AG20443 (cell line): ENCODE measurements at places on chromosomes 13 and 19.

- no peak for DNase-seq
Observed at GRCh38 chr13:26048741-26049140, 3.1 kb downstream of the SHISA2 start.

GRCh38 chr19:5655412-5655811 is 24.9 kb downstream of the MICOS13 start:
- no peak for DNase-seq

DNA sequence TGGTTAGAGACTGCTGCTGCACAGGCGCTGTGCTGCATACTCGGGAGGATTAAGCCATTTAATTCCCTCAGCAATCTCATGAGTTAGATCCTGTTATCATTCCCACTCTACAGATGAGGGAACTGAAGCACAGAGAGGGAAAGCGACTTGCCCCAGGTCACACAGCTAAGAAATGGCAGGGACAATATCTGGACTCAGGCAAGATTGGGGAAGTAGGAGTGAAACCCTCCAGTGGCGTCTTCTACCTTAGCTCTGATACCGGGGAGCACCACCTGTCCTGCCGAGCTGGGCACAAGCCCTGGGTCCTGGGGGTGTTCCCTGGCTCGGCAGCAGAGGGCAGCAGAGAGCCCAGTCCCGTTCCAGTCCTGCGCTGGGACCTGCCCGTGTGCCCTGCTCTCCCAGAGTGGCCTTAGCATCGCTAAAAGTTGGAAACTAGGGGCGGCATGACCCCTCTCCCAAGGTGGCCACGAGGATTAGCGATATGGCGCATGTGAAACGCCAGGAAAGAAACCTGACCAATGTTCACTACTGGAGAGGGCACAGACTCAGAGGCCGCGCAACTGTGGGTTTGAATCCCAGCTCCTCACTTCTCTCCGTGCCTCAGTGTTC is 20.5 kb downstream of the CYTH2 start:
- peak; percentile 81 for DNase-seq

DNA sequence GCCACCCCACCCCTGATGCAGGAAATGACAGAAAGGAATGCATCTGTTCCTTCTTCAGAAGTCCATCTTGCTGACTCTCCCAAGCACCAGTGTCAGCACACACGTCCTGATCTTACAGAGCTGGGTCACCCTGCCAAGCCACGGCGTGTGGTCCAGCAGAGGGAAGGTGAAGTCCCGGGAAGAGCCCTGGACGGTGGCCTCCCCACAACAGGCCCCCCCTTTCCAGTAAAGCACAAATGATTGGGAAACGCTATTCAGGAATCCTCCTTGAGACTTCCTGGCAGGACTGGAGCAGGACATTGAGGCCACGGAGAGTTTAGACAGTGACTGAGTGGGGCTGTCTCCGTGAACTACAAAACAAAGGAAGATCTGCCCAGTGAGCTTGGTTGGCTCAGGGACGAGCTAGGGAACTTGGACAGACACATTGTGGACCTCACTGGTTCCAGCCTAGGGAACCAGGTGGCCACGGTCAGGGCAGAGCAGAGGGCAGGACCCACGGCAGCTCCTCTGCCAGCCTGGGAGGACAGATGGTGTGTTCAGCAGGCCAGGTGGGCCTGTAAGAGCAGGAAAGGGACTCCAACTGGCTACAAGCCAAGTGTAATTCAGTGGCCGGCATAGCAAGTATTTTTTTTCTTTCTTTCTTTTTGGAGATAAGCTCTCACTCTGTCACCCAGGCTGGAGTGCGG is 41.7 kb downstream of the ELL start:
- DNase-seq, result peak; percentile 85

DNA sequence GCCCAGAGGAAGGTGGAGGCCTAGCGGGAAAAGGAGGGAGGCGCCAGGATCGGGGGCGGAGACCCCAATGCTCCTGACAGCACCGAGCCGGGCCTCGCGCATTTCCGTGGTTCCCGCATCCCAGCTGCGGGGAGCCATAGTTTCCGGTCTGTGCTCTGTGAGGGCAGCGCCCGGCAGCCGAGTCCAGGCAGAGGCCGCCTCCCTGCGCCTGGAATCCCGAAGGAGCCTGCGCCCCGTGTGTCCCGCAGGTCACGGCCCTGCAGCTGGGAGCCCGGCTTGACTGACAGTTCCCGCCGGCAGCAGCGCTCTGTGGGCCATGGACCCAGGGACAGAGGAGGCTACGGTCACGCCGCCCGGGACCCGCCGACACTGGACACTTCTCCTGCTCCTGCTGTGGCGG is 74.6 kb upstream of the C13orf46 start:
- no peak for DNase-seq

- DNase-seq, result peak; percentile 99
Observed at GRCh38 chr19:49593233-49594113, 2.5 kb downstream of the PRR12 start.

DNA sequence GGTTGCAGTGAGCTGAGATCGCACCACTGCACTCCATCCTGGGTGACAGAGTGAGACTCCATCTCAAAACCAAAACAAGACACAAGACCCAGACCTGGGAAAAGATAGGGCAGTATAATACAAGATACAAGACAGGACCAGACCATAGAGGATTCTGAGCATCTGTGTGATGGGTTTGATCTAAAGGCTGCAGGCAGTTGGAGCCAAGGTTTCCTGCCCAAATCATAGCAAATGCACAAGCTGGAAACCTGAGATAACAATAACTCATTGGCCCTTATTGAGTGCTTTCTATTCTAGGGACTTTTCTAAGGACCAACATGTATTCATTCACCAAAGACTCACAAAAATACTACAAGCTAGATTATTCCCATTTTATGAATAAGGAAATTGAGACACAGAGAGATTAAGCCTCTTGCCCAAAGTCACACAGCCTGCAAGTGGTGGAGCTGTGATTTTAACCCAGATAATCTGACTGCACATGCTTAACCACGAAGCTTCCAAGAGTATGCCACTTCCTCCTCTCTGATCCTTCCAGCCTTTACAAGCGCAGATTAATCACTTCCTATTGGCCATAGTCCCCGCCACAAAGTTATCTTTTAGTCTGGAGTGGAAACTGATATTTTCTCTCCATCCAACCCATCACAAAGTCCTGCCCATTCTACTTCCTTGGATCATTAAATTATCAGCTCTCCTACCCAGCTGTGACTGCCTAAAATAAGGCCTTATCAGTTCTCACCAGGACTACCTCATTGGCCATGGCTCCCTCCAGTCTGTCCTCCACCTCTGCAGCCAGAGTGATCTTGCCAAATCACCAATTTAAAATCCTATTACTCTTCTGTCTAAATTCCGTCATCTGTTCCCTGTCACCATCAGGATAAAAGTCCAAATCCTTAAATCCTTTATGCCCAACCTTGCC is 147.2 kb downstream of the FLT1 start:
- no peak for DNase-seq

- DNase-seq, result no peak
Observed at GRCh38 chr13:23718996-23719395, 148.8 kb downstream of the TNFRSF19 start.

GRCh38 chr13:99331881-99332293 is 24.7 kb upstream of the GPR183 start:
- no peak for DNase-seq

DNA sequence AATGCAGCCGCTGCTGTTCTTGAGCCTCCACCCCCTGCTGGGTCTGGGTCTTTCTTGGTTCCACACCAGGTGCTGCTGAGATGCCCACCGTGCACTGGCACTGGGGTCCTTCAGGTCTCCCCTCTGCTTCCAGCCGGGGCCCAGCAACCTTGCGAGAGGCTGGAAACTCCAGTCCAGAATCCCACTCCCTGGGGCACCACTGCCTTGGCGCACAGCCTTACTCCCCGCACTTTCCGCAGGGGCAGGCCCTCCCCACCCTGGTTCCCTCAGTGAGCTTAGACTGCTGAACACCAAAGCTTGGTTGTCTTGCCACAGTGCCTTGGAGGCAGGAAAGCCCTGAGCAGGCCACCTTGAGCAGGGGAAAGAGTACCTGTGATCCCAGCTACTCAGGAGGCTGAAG is 60.0 kb downstream of the ANKRD10 start:
- DNase-seq, result no peak

DNA sequence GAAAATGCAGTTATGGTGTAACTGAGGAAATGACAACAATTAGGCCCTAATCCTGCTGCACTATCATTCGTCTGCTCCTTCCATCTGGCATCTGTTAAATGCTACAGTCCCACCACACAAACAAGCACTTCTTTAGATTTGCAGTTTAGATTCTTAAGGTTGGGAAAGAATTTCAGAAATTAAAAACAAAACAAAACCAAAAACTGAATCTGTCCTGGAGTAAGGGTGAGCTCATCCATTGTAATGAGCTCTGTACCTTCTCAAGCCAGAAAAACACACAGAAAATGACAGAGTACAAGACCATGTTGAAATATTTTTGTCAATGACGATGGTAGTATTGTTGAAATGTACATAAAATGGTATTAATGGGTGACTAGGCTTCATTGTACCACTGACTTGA is 28.3 kb downstream of the SMAD9 start:
- DNase-seq, result peak; percentile 58

DNA sequence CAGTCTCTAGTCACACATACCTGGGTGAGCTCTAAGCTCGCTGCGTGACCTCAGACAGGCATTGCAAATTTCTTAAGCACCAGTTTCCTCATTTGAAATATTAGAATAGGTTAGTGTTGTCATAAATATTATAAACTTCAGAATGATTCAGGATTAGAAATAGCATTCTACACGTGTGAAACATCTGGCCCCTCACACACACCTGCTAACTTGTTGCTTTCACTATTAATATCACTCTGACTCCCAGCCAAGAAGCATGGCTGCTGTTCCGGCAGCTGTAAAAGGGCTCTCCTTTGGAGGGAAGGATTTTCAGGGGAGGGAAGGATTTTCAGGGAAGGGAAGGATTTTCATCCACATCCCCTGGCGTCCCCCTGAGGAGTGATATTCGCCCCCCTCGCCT is 161.3 kb upstream of the GPR12 start:
- DNase-seq, result no peak

- DNase-seq, result no peak
Observed at GRCh38 chr13:72585254-72585653, 142.2 kb downstream of the MZT1 start.

- DNase-seq, result no peak
Observed at GRCh38 chr13:44906230-44906629, 83.0 kb downstream of the NUFIP1 start.

- no peak for DNase-seq
Observed at GRCh38 chr13:41639237-41639904, 182.0 kb downstream of the RGCC start.

GRCh38 chr19:13633109-13633508 is 126.8 kb upstream of the CACNA1A start:
- DNase-seq, result no peak

DNA sequence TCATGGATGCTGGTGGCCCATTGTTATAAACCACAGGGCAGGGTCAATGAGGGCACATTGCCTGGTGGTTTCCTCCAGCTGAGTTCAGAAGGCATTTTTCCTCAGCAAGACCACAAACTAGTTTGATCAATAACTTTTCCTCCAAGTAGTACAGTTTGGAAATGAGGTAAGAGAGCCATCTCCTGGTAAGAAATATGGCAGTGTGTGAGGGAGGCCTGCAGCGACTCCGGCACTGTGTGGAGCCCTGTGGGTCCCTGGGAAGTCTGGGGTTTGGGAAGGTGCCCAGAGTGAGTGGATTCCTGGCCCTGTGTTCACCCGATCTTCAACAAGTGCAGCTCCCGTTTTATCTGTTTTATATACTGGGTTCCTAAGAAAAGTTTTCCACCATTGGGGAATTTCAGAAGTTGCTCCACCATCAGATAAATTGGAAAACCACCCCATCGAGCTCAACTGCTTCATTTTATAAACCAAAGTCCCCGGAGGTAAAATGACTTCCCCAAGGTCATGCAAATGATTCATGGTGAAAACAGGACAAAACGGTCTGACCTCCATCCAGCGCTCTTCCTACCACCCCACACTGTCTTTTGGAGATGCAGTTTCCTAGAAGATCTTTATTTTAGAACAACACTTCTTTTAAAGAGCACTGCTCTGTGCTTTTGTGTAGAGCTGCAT is 148.4 kb downstream of the KATNAL1 start:
- DNase-seq, result peak; percentile 94

GRCh38 chr19:18368504-18369222 is 17.3 kb upstream of the GDF15 start:
- no peak for DNase-seq

GRCh38 chr19:51098365-51099046 is 9.7 kb downstream of the CTU1 start:
- no peak for DNase-seq

GRCh38 chr19:3175781-3176714 is 2.5 kb upstream of the S1PR4 start:
- DNase-seq, result peak; percentile 59

GRCh38 chr19:8361921-8362793 is 1.8 kb upstream of the ANGPTL4 start:
- DNase-seq, result peak; percentile 93

GRCh38 chr13:82614086-82614485 is 1268.2 kb downstream of the SLITRK1 start:
- no peak for DNase-seq

- DNase-seq, result peak; percentile 48
Observed at GRCh38 chr13:26011996-26012821, 39.6 kb downstream of the SHISA2 start.

- DNase-seq, result no peak
Observed at GRCh38 chr13:42728507-42729180, 52.7 kb upstream of the FAM216B start.

DNA sequence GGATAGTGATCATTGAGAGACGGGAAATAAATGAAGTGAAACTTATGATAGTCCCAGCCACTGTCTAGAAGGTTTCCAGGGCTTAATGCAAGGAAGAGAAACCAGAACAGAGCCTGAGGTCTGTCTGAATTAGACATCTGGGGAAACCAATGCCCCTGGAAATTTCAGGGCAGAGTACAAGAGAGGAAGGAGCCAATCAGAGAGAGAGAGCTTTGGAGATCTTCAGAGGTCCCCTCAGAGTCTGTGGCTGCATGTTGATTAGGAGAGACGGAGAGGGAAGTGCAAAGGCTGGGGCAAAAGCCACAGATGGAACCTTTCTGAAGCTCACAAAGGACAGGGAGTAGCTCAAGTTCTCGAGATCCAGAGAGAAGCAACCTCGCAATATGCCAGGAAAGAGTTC is 378.0 kb downstream of the DNAJC15 start:
- DNase-seq, result no peak

- no peak for DNase-seq
Observed at GRCh38 chr13:113535381-113535781, 44.9 kb upstream of the DCUN1D2 start.

DNA sequence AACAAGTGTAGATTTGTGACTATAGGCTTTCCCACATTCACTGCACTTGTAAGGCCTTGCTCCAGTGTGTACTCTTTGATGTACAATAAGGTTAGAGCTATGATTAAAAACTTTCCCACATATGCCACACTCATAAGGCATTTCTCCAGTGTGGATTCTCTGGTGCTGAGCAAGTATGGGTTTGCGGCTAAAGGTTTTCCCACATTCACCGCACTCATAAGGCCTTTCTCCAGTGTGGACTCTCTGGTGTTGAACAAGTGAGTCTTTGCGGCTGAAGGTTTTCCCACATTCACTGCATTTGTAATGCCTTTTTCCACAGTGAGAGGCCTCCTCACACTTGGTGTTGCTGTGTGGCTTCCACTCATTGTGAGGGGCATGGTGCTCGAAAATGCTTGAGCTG is 3.7 kb downstream of the ZNF772 start:
- DNase-seq, result no peak

- peak; percentile 90 for DNase-seq
Observed at GRCh38 chr13:101706651-101707050, 254.2 kb downstream of the ITGBL1 start.

GRCh38 chr19:45069056-45069455 is 7.2 kb downstream of the ZNF296 start:
- peak; percentile 55 for DNase-seq
